SJSA1 (cell line): ENCODE measurements at places on chromosomes 6 and 20. TPM values are rescaled to one million over a fixed set of nuclear protein-coding genes. Genes with fewer than 3 reads are reported as not detected.

BPIFB4 gene
- not detected in 2 replicates for total RNA-seq

TREML2 gene
- total RNA-seq: not detected in 2 replicates

RNF39 gene
- not detected in 2 replicates for total RNA-seq

CTCFL gene
- not detected in 2 replicates for total RNA-seq

TRAPPC3L gene
- 0.06 TPM in 1 of 2 replicates, not detected in the other for total RNA-seq

PCMTD2 gene
- 6.0 and 12.4 TPM in 2 replicates for total RNA-seq

PRSS16 gene
- not detected in 2 replicates for total RNA-seq

RBPJL gene
- total RNA-seq: not detected in 2 replicates

PLCG1 gene
- 49.4 and 69.1 TPM in 2 replicates for total RNA-seq

ZNF391 gene
- 0.63 TPM in 1 of 2 replicates, not detected in the other for total RNA-seq

LST1 gene
- not detected in 2 replicates for total RNA-seq

METTL24 gene
- total RNA-seq: 0.58 TPM in 1 of 2 replicates, not detected in the other

HLA-DPA1 gene
- total RNA-seq: not detected in 2 replicates

PDE10A gene
- total RNA-seq: 1.7 and 2.4 TPM in 2 replicates

TPX2 gene
- total RNA-seq: 212 and 238 TPM in 2 replicates

SLC24A3 gene
- not detected in 2 replicates for total RNA-seq

TRERF1 gene
- 3.0 and 3.6 TPM in 2 replicates for total RNA-seq

RRAGD gene
- total RNA-seq: not detected in 2 replicates

MEI4 gene
- total RNA-seq: not detected in 2 replicates

FOXF2 gene
- total RNA-seq: 48.2 and 51.6 TPM in 2 replicates

MLN gene
- not detected in 2 replicates for total RNA-seq

NRSN2 gene
- 37.5 and 43.1 TPM in 2 replicates for total RNA-seq

LHFPL5 gene
- total RNA-seq: not detected in 2 replicates

EYA4 gene
- total RNA-seq: 0.05 TPM in 1 of 2 replicates, not detected in the other

BTNL2 gene
- total RNA-seq: not detected in 2 replicates

SLC22A16 gene
- total RNA-seq: not detected in 2 replicates

XPO5 gene
- total RNA-seq: 35.8 and 81.8 TPM in 2 replicates

IL17A gene
- not detected in 2 replicates for total RNA-seq

SRSF3 gene
- total RNA-seq: 351 and 398 TPM in 2 replicates

SLC2A4RG gene
- 66.9 and 95.6 TPM in 2 replicates for total RNA-seq

RAET1L gene
- total RNA-seq: not detected in 2 replicates

SOBP gene
- total RNA-seq: 0.31 and 1.4 TPM in 2 replicates

HRH3 gene
- not detected in 2 replicates for total RNA-seq

MCUR1 gene
- total RNA-seq: 25.1 and 27.9 TPM in 2 replicates

GSTA3 gene
- not detected in 2 replicates for total RNA-seq

PRKN gene
- total RNA-seq: not detected in 2 replicates

MMUT gene
- 10.1 and 10.3 TPM in 2 replicates for total RNA-seq

TRIM40 gene
- not detected in 2 replicates for total RNA-seq

LPA gene
- total RNA-seq: not detected in 2 replicates

SSTR4 gene
- not detected in 2 replicates for total RNA-seq

MAK gene
- total RNA-seq: not detected in 2 replicates

POM121L2 gene
- not detected in 2 replicates for total RNA-seq

SCUBE3 gene
- 2.6 and 4.7 TPM in 2 replicates for total RNA-seq

GPR63 gene
- total RNA-seq: 0.44 and 1.4 TPM in 2 replicates

RAB44 gene
- total RNA-seq: not detected in 2 replicates

RAB32 gene
- total RNA-seq: 88.6 and 146 TPM in 2 replicates

CAGE1 gene
- total RNA-seq: 0.08 TPM in 1 of 2 replicates, not detected in the other

UBE3D gene
- total RNA-seq: 6.8 and 6.9 TPM in 2 replicates

THBD gene
- total RNA-seq: 4.2 and 4.7 TPM in 2 replicates

CCR6 gene
- total RNA-seq: not detected in 2 replicates

ELOVL2 gene
- total RNA-seq: 6.8 and 10.9 TPM in 2 replicates

PRPH2 gene
- not detected in 2 replicates for total RNA-seq

SSR1 gene
- 153 and 169 TPM in 2 replicates for total RNA-seq
